Adipocyte (in vitro differentiated cells): ENCODE measurements at places on chromosomes 4 and X.

DNA sequence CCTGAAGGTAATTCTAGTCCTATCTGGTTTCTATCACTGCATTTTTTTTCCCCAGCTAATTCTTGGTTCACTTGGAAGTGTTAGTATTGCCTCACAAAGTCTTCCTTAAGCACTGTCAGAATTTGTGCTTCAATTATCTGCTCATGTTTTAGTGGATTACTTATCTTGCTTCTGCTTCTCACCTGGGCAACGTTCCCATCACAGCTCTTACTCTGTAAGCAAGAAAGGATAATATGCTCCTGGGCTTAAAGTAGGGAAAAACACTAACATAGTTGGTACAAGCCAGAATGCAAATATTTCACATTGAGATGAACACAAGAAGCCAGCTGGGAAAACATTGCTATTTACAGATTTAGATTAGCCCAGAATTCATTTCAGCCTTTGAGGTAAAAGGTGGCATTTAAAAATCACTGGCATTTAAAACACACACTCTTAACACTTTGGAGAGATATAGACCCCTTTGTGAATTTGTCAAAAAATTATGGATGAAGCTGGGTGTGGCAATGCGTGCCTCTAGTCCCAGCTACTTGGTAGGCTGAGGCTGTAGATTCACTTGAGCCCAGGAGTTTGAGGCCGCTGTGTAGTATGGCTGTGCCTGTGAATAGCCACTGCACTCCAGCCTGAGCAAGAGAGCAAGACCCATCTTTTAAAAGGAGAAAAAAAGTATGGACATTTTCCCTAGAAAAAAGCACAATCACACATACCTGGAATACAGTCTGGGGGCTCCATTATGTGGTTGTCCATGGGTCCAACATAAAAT, 6.6 kb upstream of the PTPN13 start:
- DNase-seq: no peak

- no peak for DNase-seq
These were observed 31.9 kb downstream of the JADE1 start for GRCh38 chr4:128841402-128841801.

DNA sequence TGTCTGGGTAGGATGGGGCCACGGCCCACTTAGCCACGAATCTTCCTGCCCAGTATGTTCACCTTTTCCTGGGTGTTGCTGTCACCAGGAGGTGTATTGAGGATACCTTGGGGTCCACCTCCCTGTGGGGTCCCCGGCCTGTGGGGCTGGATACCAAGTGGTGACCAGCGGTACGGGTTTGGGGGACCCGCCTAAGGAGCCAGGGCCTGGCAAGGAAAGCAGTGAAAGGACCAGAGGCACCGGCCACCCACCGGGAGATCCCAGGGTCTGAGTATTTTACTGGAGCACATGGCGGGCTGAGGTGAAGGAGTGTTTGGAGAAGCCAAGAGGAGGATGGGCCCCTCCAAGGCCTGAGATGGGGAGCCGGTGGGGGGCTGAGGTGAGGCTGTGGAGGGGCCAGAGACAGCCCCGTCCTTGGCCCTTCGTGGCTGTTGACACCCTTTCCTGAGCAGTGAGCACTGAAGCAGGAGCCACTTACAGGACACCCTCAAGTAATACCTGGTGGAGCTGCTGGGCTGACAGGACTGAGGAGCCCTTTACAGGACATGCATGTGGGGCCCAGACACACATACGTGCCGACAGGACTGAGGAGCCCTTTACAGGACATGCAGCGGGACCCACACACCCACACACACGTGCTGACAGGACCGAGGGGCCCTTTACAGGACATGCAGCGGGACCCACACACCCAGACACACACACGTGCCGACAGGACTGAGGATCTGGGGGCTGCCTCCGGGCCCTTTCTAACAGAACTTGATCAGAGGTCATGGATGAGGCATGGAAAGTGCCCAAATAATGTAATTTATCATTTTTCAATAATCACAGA, 38.4 kb downstream of the TMEM271 start:
- no peak for DNase-seq

- DNase-seq: peak; percentile 77
These were observed 79.1 kb upstream of the INPP4B start for GRCh38 chr4:142925161-142925560.

- DNase-seq: peak; percentile 81
These were observed 86.1 kb downstream of the CPE start for GRCh38 chr4:165464813-165465381.

DNA sequence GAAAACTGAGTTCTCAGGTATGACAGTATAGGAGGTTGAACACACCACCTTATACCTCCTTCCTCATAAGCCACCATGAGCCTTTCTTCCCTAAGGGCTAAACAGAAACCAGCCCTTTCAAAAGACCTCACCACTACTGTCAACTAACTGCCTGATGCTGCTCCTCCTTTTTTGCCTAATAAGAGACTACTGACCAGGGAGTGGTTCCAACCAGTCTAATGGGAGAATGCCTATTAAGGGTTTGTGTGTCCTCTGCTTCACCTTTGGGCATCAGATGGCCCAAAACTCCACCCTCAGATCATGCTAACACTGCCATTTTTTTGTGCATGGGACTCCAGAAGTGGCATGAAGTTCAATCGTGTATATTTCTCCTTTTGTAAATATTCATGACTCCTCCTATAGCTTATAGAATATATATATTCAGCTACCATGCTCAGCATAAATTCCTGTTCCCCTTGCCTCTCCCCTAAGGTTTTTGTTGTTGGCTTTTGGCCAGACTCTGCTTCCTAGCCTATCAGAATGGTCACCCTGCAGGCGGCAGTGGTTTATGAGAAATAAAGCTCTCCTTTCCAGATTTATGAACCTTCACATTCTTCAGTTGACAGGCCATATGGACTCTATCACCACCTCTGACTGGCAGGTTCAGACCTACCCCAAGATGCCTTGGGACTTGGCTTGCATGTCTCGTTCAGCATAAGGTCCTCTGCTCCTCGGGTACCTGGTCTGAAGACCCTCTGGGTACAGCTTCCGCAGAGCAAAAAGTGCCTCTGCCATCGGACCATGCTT, 28.2 kb downstream of the FGFBP1 start:
- no peak for DNase-seq

- peak; percentile 68 for DNase-seq
These were observed 332.7 kb upstream of the IGFBP7 start for GRCh38 chr4:57442831-57443291.

DNA sequence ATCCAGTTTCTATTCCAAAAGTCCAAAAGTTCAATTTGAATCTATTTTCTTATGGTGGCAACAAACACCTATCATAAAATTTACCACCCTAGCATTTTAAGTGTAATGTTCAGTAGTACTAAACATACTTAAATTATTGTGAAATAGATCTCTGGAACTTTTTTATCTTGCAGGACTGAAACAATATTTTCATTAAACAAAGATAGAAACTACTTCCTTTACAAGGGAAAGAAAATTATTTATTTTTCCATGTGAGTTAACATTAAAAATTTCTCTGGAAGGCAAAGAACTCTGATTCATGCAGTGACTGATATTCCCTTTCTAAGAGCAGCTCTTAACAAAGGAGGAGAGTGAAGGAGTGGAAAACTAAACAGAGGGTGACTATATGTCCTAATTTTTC, 40.2 kb downstream of the ADH7 start:
- DNase-seq: peak; percentile 61

DNA sequence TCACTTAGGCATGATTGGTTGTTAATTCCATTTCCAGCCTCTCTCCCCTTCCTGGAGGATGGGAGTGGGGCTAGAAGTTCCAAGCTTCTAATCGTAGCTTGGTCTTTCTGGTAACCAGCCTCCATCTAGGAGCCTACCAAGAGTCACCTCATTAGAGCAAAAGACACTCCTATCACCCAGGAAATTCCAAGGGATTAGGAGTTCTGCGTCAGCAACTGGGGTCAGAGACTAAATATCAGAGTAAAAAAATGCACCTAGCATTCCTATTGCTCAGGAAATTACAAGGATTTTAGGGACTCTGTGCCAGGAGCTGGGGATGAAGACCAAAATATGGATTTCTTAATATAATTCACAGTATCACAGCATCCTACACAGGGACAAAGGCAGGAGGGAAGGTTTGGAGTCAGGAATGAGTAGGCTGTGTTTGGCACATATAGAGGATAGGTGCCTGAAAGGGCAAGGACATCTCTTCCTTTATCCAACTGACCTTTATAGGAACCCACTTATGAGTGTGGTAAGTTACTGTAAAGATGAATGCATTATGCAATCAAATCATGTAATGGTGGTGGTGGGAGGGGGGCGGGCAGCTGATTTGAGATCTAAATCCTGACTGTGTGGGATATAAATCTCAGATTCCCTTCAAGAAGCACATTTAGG, 30.5 kb upstream of the LIMCH1 start:
- peak; percentile 17 for DNase-seq

DNA sequence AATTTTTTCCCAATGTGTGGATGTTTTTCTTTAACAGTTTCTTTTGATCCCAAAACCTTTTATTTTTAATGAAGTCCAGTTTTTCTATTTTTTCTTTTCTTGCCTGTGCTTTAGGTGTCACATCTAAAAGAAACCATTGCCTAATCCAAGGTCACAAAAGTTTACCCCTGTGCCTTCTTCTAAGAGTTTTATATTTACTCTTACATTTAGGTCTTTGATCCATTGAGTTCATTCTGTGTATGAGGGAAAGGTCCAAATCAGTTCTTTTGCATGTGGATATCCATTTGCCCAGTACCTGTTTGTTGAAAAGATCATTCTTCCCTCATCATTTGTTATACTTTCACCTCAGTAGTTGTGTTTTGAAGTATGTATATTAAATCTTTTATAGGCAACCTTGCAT, 13.0 kb downstream of the LRP2BP start:
- no peak for DNase-seq

GRCh38 chr4:185672618-185673017, 137.3 kb upstream of the PDLIM3 start:
- peak; percentile 7 for DNase-seq

DNA sequence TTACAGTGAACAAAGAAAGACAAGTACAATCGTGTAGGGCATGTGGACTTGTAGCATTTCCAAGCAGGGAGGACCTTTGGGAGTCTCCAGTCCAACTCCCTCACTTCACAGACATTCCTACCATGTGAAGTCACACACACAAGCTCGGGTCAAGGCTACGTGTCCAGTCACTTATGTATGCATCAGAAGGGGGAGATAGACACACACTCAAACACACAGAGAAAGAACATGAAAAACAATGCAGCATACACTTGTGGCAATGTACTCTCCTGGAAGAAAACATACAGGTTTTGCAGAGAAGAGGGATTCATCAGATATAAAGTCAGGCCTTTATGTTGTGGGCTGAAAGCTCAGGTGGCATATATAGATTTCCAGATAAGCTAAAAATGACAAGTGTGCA, 136.1 kb upstream of the MID1 start:
- peak; percentile 66 for DNase-seq

DNA sequence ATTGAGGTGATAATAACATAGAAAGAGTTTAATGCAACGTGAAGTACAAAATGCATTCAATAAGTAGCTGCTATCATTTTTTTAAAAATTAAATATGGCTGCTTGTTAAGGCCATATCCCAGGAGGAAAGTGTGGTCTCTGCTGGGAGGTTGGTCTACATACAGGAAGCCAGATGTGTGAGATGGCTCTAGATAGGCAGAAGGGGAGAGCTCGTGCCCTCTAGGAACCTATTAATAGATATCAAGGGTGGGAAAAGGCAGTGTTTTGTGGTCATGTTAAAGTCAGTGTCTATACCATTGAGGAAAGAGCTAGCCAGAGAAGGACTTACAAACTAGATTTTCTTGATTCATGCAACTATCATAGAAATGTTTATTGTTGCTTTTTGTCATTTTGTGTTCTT, 140.5 kb downstream of the KLHL8 start:
- no peak for DNase-seq

GRCh38 chrX:98459669-98460068, 1576.0 kb downstream of the RPA4 start:
- DNase-seq: no peak

GRCh38 chr4:147714575-147715401, 17.1 kb upstream of the ARHGAP10 start:
- peak; percentile 88 for DNase-seq

- no peak for DNase-seq
These were observed 20.7 kb downstream of the USP53 start for GRCh38 chr4:119233191-119233590.

GRCh38 chr4:59818656-59819055, 1381.5 kb upstream of the ADGRL3 start:
- DNase-seq: no peak

- DNase-seq: no peak
These were observed at the start of gene AMTN for GRCh38 chr4:70518269-70518668. AMTN (plus strand) TSS chr4:70518569; CDS start chr4:70518778, 209 bp downstream.

GRCh38 chrX:74389016-74389722, 32.1 kb upstream of the SLC16A2 start:
- no peak for DNase-seq

DNA sequence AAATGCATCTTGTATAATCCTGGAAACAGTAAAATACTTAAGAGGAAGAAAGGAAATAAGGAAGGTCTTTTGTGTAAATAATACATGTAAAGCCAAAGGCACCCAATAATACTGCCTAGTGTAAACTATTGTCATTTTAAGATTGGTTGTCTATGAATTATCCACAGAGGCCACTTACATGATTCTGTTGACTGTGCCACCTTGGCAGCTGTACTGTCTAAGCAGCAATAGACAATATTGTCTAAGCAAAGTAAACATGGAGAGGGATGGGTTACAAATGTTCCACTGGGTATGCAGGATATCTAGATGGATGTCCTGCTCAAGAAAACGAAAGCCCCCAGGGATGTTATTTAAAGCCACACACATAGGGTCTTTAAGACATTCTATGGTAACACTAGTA, 19.4 kb downstream of the BEND4 start:
- DNase-seq: no peak

DNA sequence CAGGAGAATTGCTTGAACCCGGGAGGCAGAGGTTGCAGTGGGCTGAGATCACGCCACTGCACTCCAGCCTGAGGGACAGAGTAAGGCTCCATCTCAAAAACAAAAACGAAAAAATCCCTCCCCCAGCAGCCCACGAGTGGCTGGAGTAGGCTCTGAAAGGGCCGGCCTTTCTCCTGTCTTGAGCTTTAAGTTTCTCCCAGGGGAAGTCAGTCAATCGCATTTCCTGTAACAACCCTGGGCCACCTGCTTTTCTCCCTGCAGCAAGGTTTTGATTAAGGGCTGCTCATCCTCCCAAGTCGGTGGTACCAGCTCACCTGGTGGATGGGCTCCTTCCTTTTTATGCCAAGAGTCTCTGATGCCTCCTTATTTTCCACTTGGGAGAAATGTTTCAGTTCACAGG, 2.0 kb upstream of the NYX start:
- no peak for DNase-seq

DNA sequence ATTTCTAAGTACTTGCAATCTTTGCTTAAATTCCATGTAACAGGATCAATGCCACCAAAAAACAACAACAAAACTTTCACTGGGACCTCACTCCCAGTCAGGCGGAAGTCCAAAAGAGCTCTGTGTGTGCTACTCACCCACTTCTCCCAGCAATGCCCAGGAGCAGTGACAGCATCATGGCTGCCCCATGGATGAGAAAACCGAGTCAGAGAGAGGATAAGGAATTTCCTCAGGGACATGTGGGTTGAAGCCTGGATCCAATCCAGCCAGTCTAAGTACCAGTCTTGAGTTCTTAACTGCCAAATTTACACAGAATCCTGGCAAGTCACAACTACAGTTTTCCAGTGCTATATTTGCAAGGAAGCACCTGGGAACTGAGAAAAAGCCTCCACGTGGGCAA, 64.5 kb downstream of the STX18 start:
- DNase-seq: no peak
